ENCODE measurements at places on chromosomes 2 and 18.

GRCh38 chr2:104164721-104165252 is 689.1 kb upstream of the POU3F3 start:
- DNase-seq: no peak

- DNase-seq: no peak
Observed at GRCh38 chr2:41933046-41933420, 114.8 kb upstream of the PKDCC start.

DNA sequence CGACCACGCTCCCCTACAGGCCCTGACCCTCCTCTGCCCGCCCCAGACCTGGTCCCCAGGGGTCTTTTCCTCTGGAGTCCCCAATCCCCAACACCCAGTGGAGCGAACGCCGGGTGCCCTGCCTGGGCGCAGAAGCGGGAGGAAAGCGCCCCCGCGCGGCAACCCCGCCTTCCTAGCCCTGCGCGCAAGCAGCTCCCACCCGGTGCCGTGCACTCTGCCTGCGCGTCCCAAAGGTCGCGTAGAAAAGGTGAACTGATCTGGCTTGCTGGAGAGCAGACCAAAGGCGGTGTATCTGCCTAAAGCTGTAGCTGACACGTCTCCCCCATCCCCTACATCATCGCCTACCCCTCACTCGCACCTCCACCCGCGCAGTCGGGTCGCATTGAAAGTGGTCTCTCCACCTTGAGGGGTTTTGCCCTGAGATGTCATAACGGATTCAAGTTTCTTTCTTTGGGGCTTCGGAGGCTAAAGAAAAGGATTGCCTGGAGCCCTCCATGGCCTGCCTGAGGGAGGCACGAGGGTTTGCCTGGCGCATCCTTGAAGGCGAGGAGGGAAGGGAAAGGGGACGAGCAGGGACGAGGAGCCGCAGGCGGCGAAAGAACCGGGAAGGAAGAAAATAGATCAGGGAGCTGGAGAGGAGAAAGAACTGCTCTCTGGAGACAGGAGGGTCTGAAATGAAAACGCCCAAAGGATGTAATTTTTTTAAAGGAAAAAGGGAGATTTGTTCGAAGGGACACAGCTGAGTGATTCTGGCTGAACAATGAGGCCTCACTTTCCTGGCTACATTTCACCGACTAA is 5.8 kb downstream of the GAD1 start:
- no peak for DNase-seq

GRCh38 chr2:54471221-54471711 is 15.1 kb downstream of the SPTBN1 start:
- DNase-seq: no peak
